ENCODE measurements at places on chromosomes 3 and 15.

- DNase-seq = no peak
Measured at GRCh38 chr15:63560741-63561448, 36.3 kb upstream of the FBXL22 start.

DNA sequence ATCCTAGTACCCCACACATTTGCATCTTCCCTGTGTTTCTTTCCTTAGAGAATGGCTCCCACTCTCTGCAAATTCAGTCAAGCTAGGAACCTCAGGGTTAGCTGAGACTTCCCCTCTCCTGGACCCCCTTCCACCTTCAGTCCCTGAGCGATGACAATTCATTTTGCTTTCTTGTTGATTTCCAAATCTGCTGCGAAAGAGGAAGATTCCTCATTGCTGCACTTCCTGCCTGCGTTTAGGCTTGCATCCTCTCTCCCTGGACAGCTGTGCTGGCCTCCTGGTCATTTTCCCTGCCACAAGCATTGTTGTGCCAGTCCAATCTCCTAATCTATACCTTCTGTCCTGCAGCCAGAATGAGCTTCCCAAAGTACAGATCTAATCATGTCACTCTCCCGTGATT lies 12.3 kb upstream of the DGKG start:
- DNase-seq = no peak

DNA sequence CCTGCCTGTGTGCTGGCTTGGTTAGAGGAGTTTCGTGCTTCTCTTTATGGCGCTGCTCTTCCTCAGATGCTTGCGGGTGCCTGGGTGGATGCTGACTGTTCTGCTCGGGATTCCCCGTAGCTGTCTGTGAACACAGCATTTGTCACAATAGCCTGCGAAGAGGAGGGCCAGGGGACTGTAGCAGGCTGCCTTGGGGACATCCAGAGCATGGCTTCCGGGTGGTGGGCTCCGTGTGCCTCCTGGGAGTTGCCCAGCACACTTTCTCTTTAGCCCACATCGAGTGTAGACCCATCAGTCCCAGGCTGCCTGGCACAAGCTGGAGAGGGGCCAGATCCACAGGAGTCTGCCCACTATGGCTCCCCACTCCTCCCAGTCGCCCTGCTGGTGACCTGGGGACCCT lies 22.4 kb downstream of the LRRK1 start:
- DNase-seq = no peak

DNA sequence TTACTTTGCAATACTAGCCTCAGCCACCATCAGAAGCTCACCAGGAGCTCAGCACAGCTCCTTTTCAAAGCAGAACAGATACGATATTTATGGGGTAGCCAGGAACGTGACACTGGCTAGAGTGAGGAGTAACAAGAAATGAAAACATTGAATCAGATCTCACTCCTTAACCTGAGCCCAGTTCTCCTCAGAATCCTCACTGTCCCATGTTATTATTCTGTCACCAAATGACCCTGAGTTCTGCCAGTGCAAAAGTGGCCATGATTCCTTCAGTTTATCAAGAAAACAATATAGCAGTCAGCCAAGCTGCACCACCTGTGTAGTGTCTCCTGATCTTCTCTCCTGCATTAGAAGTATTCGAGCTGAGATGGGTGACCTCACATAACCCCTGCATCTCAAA lies 956.7 kb downstream of the TUSC7 start:
- DNase-seq = no peak

Measured in bone marrow (tissue), 2 donors.